MG63 (cell line): ENCODE measurements at places on chromosomes 7 and 10.

DNA sequence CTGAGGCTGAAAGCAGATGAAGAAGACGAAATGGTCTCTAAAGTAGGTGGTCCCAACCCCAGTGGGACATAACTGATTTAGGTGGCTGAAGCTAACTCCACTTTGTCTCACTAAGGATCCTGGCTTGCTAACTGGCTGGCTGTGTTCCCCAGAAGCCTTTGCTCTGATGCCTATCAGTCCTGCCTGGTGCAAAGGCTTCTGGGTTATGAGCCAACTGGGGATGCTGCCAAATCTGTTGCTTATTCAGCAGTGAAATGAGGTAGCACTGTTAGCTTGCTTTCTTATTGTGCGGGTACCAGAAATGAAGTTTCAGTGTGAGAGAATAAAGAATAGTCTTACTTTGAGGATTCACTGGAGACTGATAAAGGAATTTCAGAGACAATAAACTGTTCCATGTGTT is 18.1 kb downstream of the PRKG1 start:
- peak; percentile 74 for DNase-seq

DNA sequence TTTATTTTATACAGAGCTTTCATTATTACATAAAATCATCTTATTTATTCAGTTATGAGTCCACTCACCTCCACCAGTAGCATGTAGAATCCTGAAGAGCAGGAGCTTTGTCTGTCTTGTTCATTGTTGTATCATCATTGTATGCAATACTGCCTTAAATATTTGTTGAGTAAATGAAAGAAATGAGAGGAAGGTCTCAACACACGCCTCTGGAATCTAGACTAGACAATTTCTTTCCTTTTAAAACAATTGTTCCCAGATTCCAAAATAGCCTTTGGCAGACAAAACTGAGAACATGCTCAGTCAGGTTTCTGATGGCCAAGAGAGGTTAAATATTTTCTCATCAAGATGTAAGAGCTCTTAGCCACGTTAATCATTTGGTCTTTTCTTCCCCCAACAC is 173.1 kb upstream of the AGR3 start:
- no peak for DNase-seq

GRCh38 chr7:99409192-99409572 is 413 bp downstream of the BUD31 start:
- DNase-seq: no peak

GRCh38 chr7:15546272-15546792 is 15.5 kb downstream of the AGMO start:
- no peak for DNase-seq

- no peak for DNase-seq
Measured at GRCh38 chr7:121620953-121621606, 225.0 kb upstream of the FAM3C start.

GRCh38 chr10:72254813-72255568 is 18.7 kb upstream of the DDIT4 start:
- DNase-seq: peak; percentile 94

- DNase-seq: peak; percentile 6
Measured at GRCh38 chr10:118720685-118721538, 33.9 kb downstream of the CACUL1 start.

GRCh38 chr7:55286666-55287065 is 78.5 kb upstream of the LANCL2 start:
- DNase-seq: no peak

DNA sequence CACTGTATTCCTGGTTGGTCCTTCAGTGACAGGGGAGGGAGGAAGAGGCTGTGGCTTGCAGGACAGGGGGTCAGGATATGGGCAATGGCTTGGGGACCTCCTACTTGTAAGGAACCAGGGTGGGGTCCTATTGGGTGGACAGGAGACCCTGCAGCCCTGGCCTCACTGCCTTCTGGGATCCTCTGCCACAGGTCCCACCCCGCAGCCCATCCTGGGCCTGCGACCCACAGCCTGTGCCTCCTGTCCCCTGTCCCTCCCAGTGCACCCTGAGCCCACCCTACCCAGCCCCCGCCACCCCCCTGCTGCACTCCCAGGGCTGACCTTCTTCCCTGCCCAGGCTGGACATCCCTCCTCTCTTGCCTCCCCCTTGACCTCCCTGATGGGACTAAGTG is 58.7 kb upstream of the MYL10 start:
- DNase-seq: no peak

DNA sequence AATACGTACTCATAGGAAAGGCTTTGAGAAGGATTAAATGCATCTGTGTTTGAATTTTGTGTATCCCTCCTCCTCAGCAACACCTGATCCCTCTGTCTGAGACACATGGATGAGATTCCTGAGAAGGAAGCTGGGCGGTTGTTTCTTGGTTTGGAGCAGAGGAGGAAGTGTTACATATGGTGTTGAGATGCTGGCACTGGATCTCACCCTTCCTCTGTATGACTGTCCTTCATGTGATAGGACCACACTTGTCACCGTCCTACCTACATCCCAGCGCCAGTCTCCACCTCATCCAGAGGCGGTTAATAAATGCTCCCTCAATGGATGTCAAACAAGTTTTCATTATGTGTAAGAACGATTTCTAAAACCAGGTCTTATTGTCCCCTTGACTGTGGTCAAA is 49.4 kb upstream of the KLF6 start:
- DNase-seq: no peak

DNA sequence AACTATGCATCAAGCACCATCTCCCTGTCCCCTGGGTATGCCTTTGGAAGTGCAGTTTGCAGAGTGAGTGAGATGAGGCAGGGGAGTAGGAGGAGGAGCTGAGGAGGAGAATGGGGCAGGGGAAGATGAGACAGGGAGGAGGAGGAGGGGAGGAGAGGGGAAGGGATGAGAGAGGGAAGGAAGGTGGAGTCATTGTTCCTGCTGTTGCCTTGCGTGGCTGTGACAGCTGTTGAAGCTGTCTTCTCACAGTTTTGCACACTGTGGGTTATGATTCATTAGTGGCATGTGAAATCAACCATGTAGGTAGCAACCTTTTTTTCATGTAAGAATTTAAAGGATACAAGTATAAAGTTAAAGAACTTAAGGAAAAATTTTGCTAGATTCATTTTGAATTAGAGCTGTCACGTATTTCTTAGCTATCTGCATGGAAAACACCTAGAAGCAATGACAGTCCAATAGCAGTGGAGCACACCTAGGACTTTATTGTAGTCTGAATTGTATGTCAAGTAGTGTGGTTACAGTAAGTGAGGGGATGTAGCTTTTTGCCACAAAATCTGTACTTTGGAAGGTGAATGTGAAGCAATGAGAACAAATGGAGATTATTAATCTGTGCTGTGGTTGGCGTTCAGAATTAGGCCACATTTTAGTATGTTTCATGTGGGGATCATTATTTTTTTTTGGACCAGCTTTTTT is 21.7 kb downstream of the CCM2 start:
- peak; percentile 9 for DNase-seq

DNA sequence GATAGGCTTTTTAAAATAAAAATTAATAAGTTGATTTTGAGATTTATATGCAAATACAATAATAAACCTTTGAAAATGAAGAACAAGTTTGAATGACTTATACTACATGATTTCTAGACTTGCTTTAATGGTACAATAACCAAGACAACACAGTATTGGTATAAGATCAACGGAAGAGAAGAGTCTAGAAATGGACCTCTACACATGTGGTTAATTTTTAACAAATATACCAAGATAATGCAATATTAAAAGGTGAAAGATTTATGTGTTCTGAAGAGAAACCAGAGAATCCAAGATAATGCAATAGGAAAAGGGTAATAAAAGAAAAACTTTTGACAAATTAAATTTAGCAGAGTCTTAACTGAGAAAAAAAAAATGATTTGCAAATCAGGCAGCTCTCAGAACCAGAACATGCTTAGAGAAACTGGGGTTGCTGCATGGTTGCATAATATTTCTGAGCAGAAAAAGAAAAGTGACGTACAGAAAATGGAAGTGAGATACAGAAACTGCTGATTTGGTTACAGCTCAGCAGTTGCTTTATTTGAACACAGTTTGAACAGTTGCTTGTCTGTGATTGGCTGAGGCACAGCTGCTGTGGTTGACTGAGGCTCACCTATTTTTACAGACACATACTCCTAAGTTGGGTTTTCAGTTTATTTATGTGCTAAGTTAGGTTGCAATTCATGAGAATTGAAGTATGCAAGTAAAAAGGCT is 365.9 kb downstream of the CRPPA start:
- no peak for DNase-seq

DNA sequence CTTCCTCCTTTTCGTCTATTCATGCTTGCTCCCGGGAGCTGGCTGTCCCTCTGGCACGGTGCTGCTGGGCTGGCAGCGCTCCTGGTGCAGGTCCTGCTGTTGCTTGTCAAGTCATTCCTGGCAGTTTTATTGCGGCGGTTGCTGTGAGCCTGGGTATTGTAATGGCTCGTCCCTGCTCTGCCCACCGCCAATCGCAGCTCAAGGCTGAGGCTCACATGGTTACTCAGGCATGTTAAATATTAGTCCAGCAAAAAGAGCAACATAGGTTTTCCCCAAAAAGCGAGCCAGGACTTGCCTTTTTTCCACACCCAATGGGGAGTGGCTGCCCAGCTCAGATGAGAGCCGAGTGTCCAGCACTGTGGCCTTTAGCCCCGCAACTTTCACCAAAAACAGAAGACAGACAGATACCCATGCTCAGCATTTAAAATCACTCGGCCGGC is 492.9 kb upstream of the FOXK1 start:
- DNase-seq: peak; percentile 96

- DNase-seq: no peak
Measured at GRCh38 chr10:35607475-35608327, 2.6 kb downstream of the GJD4 start.

DNA sequence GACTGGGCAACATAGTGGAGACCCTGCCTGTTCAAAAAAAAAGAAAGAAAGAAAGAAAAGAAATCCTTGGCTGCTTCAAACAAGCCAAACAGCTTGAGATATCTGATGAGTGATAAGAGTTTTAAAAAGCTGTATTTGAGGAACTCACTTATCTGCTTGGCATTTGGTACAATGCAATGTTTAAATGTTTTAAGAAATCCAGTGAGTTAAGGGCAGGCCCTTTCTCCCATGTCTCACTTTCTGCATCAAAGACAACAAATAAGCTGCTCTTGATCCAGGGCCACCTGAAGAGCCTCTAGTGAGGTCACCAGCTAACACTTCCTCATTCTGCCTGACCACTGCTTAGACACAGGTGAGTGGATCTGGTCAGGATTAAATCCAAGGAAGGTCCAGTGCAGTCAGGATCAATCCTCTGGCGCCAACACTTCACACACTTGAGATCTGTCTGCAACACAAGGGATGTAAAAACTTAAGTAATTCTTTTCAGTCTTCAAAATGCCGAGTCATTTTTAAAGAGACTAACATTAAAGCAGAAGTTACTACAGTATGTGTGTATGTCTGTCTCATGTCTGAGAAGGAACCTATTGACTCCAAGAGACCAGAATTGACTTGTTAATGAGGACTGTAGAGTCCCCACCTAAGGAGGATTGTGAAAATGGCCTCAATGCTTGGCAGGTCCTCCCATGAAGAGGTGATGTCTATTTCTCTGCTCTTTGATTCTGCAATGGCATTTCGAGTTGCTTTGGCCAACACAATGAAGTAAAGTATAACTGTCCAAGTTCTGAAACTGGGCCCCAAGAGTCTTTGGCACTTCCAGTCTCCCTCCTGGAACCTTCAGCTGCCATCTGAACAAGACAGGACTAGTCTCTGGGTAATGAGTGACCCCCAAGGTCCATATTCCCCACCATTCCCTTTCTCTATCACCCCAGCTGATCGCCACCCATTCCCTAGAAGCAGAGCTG is 43.1 kb downstream of the CREB3L2 start:
- no peak for DNase-seq

GRCh38 chr10:96431211-96431970 is 72.6 kb upstream of the OPALIN start:
- DNase-seq: no peak

DNA sequence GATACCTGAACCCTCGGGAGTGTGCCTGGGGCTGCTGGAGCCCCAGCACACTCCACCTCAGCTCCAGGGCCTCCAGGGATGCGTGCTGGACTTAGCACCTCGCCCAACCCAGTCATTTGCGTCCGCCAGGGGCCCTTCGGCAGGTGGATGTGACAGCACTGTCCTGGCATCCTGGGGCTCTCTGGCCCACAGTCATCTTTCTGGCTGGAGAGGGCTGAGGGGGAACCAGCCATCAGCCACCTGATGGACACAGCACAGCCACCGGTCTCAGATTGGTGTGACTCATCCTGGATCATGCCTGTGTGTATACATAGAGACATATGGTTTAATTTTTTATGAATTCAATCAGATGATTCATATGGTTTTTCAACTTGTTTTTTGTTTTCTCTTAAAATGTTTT is 11.1 kb downstream of the ZNF775 start:
- DNase-seq: peak; percentile 27

- no peak for DNase-seq
Measured at GRCh38 chr7:101816595-101817470, 593 bp upstream of the CUX1 start.

DNA sequence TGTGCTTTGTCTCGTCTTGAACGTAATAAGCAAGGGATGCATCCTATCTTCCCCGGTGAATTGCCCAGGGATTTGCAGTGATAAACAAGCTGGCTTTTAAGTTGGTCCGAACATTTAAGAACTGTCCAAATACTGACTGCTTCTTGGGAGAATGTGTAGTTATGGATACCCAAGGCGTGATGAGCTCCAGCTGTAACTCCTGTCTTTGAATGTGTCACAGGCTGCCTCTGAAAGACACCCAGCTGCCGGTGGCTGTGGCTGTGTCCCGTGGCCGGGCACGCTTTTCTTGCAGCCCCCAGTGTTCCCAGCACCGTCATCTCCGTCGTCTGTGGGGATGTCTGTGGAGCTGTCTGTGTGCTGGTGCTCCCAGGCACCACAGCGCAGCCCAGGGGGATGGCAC is 118.1 kb downstream of the GLRX3 start:
- DNase-seq: no peak

- no peak for DNase-seq
Measured at GRCh38 chr7:21718391-21718790, 175.6 kb downstream of the DNAH11 start.

DNA sequence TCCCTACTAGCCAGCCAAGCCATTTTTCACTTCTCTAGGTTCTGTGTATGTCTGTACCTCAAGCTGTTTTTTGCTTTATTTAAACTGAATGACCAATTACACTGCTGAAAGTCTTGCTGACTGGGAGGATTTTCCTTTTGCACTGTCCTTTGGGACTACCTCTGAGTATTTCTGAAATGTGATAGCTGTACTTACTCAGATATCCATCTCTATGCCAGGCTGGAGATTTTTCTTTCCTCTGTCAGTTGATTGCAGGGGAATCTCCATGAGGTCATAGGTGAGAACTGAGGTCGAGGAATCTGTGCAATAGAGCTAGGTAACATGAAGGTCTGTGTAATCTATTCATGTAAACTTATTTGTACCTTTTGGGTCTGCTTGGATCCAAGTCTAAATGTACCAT is 38.9 kb upstream of the ANKRD1 start:
- no peak for DNase-seq

DNA sequence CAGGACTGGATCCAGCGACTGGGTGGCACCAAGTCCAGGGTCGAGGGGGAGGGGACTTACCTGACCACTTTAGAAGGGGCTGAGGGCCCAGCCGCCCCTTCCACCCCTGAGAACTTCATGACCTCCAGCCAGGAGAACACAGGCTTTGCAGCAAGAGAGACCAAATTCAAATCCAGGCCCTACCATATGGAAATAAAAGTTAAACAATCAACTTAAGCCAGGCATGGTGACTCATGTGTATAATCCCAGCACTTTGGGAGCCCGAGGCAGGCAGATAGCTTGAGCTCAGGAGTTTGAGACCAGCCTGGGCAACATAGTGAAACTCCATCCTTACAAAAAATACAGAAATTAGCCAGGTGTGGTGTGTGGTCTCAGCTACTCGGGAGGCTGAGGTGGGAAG is 61.9 kb downstream of the COL13A1 start:
- DNase-seq: peak; percentile 66
